ENCODE measurements at places on chromosomes 4 and X.

DNA sequence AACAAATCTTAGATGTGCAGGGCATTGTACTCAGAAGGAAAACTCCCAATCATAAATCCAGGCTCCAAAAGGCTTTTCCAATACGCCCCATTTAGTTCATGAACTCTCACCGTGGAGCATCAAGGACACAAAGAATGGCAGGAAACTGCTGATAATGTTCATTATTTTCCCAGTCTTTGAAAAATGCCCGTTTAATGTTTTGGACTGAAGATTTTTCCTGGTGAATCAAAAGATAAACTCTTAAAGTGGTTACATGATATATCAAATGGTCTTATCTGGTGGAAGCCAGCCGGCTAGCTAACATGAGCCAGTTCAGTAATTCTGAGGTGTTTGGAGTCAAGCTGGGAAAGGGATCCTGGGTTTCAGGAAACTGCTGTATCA, 62.1 kb upstream of the AP1S2 start:
- no peak for DNase-seq

GRCh38 chrX:145844886-145845285, 27.3 kb downstream of the SLITRK2 start:
- no peak for DNase-seq

GRCh38 chrX:30992381-30992904, 79.4 kb downstream of the FTHL17 start:
- no peak for DNase-seq

DNA sequence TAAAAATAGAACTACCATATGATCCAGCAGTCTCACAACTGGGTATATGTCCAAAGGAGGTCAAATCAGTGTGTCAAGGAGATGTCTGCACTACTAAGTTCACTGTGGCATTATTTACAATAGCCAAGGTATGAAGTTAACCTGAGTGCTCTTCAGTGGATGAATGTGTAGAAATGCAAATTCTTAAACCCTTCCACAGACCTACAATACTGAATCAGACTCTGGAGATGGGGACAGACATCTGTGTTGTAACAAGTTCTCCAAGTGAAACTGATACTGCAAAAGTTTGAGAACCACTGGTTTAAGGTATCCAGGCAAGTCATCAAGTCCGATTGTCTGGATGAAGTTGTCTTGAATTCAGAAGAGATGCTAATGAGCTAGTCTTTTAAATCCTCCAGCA, 38.5 kb downstream of the SMAD1 start:
- no peak for DNase-seq

- DNase-seq: no peak
Observed at GRCh38 chr4:1288786-1289185, 905 bp upstream of the MAEA start.

- DNase-seq: no peak
Observed at GRCh38 chr4:54493862-54494261, 163.9 kb upstream of the KIT start.

DNA sequence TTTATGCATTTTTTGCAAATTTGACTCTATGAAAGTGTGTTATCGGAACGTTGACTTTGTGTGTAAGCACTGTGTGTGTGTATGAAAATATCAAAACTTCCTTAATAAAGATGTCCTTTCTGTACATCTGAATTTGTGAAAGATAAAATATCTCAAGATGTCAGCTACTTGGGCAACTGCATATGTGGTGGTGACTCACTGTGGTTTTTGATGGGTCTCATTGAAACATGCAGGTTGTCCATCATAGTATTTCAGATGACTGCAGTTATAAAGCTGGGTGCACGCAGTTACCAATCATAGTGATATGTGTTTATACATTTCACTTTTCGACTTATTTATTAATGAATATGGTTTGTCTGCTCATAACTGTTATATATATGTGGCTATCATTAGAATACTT, 19.7 kb upstream of the BBS12 start:
- DNase-seq: no peak

Data from T-helper 22 cell (primary cell).